ENCODE measurements at places on chromosomes 4 and X.

DNA sequence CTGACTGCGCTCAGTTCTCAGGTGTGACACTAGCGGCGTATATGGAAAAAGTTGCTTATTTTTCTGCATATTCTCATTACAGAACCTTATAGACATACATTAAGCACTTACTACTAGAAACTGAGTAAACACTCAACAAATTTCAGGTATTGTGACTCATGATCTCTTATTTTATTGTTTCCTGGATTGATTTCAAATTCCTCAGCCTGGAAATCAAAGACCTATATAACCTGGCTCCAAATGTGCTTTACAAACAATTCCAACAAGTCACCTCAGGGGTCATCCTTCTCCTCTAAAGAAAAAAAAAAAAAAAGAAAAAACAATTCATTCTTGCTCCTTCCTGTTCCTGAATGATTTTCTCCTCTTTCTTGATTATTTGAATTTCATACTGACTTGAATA, 152.3 kb downstream of the ADAM29 start:
- no peak for DNase-seq

- DNase-seq = no peak
Observed at GRCh38 chr4:93342738-93343137, 485.8 kb upstream of the ATOH1 start.

- DNase-seq = no peak
Observed at GRCh38 chr4:148162519-148162918, 279.7 kb downstream of the NR3C2 start.

GRCh38 chr4:74217365-74217764, 59.4 kb downstream of the MTHFD2L start:
- DNase-seq = no peak

DNA sequence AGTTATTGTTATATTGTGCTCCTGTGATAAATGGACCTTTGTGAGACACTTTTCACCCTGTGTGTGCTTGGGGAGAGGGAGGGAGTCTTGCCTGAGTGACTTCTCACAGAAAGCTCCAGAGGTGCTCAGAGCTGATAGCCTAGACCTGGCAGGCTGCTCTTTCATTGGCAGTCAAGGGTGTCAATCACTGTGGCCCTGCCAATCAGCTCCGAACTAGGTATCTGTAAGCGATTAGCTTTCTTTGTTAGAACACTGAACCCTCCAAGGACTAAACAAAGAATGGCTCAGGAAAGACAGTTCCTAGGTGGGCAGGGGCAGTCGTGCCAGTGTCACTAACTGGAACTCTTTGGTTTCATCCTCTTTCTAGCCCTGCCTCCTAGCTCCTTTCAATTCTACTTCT, 2.7 kb upstream of the NALF2 start:
- no peak for DNase-seq

DNA sequence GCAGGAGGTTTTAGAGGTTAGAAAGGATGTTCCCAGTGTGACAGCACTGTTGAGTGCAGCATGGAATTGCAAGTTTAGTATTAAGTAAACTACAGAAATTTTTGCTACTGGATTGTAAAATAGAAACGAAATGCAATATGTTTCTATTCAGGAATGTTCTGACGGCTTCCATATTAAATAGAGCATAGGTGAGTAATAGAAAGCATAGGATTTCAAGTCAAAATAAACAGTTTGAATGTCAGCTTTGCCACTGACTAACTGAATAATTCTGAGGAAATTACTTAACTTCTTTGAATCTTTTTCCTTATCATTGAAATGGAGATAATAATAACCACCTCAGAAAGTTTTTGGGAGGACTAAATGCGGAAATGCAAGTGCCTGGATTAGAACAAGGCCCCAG, 331.9 kb upstream of the GK2 start:
- no peak for DNase-seq

GRCh38 chr4:53920883-53921282, 143.5 kb downstream of the CHIC2 start:
- no peak for DNase-seq

GRCh38 chrX:9072281-9072680, 38.4 kb upstream of the FAM9B start:
- no peak for DNase-seq

DNA sequence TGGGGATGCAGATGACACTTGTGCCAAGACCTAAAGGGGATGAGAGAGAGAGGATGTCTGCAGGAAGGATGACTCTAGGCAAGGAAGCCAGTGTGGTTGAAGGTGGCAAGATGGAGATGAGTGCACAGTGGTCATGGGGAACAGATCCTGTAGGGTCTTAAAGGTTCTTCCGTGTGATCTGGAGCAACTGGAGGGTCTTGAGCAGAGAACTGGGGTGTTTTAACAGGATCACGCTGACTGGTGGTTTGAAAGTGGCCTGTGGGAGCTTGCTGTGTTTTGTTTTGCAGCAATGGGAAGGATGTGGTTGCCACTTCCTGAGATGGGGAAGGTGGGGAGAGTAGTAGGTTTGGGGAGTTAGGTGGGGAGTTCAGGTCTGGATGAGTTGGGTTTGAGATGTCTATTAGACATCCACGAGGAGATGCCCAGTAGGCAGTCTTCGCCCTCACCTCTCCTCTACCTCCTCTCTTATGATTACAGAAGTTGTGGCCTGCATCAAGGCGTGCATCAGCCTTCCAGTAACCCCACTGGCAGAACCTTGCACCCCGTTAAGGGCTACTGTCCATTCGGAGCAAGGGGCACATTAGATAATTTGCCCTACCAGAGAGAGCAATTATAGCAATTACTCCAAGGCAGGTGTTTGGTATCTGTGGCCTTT, 1.4 kb upstream of the STBD1 start:
- no peak for DNase-seq

- DNase-seq = no peak
Observed at GRCh38 chr4:176475067-176475466, 155.3 kb downstream of the SPCS3 start.

GRCh38 chr4:89486042-89486441, 178.4 kb upstream of the GPRIN3 start:
- DNase-seq = peak; percentile 17

DNA sequence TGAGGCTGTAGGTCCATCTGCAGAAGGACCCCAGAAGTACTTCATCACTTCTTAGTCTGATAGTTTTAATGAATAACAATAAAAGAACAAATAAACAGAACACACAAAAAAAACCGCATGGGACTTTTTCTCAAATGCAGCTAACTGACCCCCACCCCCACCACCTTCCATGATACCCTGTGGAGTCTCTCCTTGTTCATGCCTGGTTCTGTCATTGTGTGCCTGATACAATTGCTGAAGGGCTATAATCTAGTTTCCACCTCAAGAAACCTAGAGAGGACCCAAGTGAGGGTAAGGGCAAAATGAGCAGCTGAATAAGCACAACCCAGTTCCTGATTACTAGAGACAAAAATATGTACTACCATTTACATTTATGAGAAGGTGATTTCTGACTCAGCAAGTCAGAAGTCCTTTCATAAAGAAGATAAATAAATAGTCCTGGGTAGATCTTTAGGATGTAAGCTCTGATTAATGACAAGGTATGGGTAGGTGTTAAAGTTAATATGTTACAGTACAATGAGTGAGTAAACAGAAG, 155.1 kb downstream of the TMA16 start:
- no peak for DNase-seq

DNA sequence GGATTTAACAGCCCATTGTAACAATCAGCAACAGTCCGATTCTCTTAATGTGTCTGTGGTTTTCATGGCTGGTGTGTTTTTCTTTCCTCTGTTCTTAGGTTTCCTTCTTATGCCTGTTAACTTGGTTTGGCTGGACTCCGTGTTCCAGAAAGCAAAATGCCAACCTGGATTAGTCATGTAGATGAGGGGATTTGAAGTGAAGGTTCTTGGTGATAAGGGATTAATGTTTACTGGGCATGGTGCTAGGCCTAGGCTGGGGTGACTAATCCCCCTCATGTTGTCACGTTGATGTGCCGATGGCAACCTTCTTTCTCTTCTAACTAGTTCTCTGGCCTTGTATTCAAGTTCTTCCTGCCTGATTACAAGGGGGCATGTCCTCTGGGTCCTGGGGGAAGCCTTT, 85.9 kb downstream of the REPS2 start:
- no peak for DNase-seq

DNA sequence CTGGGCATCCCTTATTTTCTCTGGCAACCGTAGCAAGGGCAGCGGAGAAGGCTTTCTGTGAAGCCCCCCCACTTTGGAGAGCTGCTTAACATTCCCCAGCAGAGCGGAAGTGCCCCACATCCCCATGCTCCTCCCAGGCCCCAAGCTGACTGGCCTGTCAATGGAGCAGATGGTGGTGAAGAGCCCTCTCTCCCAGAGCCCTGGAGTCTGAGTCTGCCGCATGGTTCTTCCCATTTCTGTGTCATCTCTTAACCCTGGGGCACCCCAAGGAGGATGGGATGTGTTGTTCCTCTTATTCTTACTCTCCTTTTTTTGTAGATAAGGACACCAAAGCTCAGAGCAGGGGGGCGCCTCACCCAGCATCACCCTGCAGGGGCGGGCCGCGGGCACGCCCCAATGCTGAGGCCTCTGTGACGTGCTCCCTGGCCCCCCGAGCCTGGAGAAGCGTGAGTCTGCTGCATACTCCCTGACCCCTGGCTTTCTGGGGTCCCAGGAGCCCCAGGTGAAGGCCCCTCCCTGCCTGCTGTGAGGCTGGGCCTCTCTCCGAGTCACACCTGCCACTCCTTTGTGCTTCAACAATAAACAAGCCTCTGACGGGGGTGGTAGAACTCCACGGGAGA, 35.9 kb downstream of the ADRA2C start:
- DNase-seq = no peak

- DNase-seq = no peak
Observed at GRCh38 chr4:40458683-40459082, 123.5 kb downstream of the CHRNA9 start.

- peak; percentile 78 for DNase-seq
Observed at GRCh38 chr4:169566021-169566818, 46.2 kb downstream of the NEK1 start.

Data from suppressor macrophage treated with lipopolysaccharide for 1 hour (primary cell).